ENCODE measurements at places on chromosomes 3 and 15.

GRCh38 chr15:31004220-31004733, 12.8 kb upstream of the MTMR10 start:
- no peak for DNase-seq

DNA sequence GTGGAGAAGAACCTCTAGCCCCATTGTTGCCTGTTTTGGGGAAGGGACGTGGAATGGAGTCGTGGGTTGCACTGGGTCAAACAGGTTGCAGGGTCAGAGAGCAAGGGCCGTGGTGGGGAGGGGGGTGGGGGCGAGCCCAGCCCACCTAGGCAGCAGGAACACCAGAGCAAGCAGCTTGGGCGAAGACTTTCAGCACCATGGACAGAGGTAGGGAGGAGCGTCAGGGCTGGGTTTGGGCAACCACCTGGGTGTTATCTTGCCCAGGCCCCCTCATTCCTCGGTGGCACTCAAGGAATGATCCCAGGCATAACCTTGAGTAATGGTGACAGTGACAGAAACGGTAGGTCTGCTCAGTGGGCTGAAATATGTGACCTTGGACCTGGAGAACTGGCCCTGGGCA, 45.9 kb upstream of the TMEM115 start:
- DNase-seq: no peak

DNA sequence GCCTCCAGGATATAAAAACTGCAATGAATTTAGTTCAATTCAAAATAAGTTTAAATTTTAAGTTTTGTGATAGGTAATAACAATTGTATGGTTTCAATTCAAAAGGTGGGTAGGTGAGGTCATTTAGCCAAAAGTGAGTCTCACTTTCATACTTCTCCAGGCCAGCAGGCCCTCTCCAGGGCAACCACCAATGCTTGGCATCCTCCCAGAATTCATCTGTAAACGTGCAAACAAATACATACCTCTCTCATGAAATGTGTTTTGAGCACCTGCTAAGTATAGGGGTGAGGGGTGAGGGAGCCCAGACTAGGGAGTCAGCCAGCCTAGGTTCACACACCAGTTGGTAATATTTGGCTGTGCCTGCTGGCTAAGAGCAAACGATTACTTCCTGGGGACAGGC, 22.0 kb upstream of the RBSN start:
- no peak for DNase-seq

- DNase-seq: no peak
Measured at GRCh38 chr3:108079043-108079442, 11.8 kb downstream of the CD47 start.

GRCh38 chr3:159650726-159651125, 337.9 kb upstream of the IL12A start:
- no peak for DNase-seq
